Nephron progenitor cell (in vitro differentiated cells): ENCODE measurements at places on chromosomes 2 and 18.
A peak's percentile ranks its signal among the peaks of the same experiment; 100 is the strongest.

DNA sequence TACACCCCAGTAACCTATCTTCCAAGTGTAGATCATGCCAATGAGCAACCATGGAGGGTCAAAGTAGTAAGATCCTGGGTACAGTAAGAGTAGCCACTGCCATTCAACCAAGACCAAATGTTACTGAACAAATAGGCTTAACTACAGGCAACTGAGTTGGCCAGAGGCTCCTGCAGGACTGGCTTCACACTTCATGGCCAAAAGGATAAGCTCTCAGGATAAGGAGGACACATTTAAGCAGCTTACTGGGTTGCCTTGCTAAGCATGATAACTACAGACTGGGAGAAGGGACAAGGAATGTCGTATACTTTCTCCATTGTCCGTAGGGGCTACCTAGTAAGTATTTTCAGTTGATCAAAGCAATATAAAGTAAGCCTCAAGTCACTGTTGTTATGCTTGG lies 174.7 kb downstream of the INO80D start:
- DNase-seq: no peak

DNA sequence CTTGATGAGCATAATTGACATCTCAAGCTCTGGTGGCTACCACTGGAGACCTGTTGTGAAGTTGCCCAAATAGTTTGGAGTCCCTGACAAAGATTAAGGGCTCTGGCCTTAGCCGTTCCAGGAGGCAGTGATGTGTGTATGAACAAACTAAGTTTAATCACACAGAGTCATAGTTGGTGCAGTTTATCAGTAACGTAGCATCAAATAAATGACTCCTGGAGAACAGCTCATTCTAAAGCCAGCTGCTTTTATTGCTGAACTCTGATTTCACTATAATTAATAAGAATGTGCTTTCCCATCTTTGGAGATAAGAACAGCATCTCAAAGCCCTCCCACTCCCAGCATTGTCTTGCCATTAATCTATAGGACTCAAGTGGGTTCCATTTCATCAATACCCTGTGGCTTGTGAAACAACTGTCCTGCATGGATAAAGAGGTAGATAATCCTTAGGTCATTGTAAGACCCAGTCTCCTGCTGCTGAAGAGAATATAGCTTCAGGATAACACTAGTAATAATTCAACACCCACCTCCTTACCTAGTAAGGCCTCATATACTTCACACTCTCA lies 211.4 kb upstream of the THUMPD2 start:
- DNase-seq: no peak

DNA sequence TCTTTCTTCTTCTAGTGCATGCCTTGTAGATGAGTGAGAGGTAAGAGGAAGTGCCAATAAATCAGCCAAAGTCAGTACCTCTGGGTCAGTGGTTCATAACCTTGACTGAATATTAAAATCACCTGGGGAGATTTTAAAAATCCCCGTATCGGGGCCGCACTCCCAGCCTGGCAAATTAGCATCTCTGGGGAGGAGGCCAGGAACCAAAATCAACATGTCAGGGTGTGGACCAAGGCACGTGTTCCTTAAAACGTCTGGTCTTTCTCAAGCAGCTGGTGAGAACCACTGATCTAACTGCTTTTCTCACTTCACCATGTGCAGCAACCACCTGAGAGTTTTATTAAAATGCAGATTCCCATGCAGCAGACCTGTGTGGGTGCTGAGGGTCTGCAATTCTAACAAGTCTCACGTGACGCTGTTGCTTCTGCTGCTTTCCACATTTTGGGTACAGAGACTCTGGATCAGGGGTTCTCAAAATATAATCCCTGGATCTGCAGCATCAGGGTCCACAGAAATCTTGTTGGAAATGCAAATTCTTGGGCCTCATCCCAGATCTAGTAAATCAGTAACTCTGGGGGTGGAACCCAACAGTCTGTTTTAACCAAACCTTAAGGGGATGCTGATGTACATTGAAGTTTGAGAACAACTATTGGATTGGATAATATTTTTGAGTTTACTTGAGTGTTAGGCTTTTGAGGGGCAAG lies 49.5 kb downstream of the CHST9 start:
- DNase-seq: no peak

DNA sequence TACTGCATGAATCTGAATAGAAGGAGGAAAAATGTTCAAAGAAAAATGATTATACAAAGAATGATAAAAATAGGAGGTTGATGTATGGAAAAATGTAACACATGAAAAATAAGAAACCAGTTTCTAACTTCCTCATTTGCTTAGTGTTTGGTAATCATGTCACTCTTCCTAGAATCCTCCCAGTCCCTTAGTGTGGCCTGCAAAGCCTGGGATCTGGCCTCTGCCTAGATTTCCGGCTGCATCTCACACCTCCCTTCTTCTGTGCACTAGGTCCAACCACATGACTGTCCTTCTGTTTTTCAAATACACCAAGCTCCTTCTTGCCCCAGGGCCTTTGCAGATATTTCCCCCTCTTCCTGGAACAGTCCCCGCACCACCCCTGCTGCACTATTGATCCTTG lies 76.8 kb upstream of the RBMS1 start:
- DNase-seq: no peak

- DNase-seq: no peak
Measured at GRCh38 chr2:86584151-86584913, 21.1 kb upstream of the CHMP3 start.

- DNase-seq: no peak
Measured at GRCh38 chr18:49023271-49023937, 72.6 kb upstream of the SMAD7 start.

- no peak for DNase-seq
Measured at GRCh38 chr2:237051861-237052260, 33.8 kb upstream of the COPS8 start.

DNA sequence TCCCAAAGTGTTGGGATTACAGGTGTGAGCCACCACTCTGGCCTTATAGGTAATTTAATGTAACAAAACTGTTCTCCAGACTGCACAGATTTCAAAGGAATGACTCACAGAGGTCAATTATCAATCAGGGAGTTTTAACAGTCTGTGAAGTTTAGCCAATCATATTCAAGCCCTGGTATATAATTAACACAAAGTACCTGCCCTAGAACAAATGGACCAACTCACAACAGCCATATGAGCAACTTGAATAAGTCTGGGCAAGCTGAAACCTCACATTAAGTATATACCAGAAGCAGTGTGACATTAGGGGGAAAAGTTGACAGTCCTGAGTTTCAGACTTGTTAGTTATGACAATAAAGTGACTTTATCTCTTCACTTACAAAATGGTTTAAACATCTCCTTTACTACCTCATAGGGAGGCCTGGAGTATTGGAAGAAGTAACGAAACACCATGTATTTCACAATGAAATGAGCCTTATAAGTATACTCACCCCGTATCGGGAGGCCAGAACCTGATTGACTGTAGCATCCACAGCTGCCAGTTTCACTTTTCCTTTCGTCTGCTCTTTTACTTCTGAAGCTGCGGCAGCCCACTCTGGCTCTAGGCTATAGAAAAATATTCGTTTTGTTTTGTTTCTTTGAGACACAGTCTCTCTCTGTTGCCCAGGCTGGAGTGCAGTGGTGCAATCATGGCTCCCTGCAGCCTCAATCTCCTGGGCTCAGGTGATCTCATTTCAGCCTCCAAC lies 22.2 kb downstream of the PDIA6 start:
- no peak for DNase-seq

DNA sequence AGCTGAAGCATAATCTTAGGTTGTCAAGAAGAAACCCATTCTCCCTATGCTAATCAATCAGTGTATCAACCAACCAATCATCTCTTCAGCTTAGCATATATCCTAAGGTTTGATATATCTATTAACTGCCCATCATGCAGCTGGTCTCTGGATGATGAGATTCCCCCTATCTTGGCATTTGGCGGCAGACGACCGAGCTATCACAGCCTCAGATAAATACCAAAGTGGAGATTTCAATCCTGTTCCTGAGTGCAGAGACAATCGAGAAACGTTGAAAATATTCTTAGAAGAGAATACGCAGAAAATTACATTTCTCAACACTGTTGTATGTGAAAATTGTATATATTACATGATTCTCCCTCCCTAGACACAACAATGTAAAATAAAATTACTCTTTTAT lies 259.0 kb upstream of the SIX3 start:
- no peak for DNase-seq

DNA sequence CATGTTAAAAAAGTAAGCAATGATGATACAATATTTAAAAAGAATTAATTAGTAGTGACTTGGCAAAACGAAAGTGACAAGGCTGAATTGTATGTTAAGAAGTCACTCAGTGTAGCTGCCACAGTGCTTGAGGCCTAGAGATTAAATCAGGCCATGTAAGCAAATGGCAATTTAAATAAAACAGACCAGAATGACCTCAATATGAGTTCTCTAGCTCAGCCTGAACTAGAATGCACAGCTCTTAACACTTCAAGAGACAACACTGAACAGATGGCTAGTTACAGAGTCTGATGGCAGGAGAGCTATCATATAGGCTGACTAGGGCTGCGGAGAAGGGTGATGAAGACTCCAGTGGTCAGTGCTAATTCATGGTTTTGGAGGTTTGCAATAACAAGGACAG lies 117.9 kb upstream of the ZBTB14 start:
- no peak for DNase-seq

- no peak for DNase-seq
Measured at GRCh38 chr2:215831296-215831913, 181.9 kb downstream of the MREG start.

DNA sequence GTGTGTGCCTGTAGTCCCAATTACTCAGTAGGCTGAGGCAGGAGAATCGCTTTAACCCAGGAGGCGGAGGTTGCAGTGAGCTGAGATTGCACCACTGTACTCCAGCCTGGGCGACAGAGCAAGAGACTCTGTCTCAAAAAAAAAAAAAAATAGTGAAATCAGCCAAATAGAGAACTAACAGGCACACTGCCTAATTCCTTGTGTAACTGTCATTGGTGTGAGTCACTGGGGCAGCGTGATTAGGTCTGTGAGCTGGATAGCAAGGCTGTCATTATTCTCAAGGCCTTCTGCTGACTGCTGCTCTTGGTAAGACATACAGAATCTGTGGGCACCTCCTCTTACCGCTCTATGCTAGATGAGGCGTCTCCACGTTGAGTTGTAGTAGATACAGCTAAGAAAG lies 270.3 kb downstream of the NEDD4L start:
- DNase-seq: no peak

- no peak for DNase-seq
Measured at GRCh38 chr18:69580107-69580506, 179.4 kb downstream of the DOK6 start.

DNA sequence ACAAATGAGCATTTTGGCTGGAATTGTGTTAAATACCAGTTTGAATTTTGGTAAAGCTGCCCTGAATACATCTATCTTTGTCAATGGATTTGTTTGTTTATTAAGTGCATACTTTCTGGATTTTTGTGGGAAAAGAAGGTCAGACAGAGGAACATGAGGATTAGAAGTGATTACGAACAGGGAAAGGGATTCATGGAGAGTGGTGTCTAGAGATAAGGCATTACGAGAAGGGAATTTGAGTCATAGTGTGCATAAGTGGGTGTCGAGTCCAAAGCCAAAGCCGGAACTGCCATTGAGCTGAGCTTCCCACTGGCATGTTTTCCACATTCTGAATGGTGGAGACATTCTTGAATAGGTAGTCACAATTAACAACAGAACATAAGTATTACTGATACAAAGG lies 68.9 kb upstream of the EFEMP1 start:
- DNase-seq: no peak

DNA sequence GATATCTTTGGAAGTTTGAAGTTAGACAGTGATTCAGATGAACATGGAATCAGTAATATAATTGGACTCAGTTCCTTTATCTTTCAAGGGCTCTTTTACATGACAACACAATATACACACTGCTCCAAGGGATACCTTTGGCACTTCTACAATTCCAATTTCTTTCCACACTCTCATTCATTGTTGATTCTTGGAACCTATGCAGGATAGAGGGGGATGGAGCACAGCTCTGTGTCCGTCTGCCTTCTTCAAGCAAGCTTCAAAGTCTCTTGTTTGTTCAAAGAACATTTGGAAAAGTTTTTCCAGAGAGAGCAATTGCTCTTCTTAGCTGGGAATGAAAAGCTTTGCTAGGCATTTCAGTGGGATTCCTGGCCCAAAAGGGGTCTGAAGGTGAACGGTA lies 276.2 kb upstream of the ZEB2 start:
- no peak for DNase-seq

DNA sequence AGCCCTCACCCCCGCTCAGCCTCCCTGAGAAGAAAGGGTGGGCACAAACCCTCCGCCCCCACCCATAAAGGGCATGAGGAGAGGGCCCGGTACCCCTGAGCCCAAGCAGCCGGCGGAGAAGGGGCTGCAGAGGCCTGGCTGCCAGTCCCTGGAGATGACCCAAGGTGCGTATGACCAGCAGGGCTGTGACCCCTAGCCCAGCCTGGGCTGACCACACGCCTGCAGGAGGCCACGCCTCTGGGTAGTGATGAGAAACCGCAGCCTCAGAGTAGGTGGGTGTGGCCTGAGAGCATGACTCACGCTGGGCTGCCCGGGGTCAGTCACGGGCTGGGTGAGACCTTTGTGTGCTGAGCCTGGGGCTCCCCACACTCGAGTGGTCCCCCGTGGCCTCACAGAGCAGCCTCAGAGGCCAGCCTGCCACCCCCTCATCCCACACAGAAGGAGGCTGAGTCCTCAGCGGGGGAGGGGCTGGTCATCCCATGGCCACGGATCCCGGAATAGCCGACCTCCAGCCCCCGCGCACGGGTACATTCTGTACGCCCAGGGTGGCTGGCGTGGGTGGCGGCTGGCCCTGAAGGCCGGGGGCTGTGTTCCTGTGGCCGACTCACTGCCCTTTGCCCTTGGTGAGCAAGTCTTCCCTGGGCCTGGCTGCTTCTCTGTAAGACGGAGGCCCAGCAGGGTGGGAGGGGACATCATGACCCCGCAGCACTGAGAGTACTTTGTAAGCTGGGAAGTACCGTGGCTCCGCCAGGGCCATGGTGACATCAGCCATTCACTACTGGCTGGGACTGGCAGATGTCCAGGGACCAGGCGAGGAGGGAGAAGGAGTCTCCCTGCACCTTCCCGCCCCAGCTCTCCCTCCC lies 110.8 kb upstream of the OTOS start:
- peak; percentile 72 for DNase-seq

GRCh38 chr18:24248359-24248758 lies 109.5 kb downstream of the CABYR start:
- DNase-seq: no peak

DNA sequence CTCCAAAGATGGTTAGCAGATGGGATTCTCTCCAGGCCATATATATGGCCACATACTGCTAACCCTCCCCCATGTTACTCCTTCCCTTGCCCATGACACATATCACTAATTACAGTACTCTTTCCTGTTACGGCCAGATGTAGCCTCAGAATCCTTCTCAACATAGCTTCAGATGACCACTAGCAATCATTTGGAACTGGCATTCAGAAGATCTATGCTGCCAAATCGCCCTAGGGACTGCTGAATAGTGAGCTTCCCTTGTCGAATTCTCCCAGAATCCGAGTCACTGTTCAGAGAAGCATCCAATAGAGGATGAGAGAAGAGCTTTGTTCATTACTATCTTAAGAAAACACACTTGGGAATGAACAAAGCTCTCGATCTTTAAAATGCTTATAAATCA lies 121.2 kb upstream of the TANK start:
- no peak for DNase-seq

GRCh38 chr2:102915128-102915527 lies 153.3 kb downstream of the TMEM182 start:
- no peak for DNase-seq
